ENCODE measurements at places on chromosomes 3 and 15.

DNA sequence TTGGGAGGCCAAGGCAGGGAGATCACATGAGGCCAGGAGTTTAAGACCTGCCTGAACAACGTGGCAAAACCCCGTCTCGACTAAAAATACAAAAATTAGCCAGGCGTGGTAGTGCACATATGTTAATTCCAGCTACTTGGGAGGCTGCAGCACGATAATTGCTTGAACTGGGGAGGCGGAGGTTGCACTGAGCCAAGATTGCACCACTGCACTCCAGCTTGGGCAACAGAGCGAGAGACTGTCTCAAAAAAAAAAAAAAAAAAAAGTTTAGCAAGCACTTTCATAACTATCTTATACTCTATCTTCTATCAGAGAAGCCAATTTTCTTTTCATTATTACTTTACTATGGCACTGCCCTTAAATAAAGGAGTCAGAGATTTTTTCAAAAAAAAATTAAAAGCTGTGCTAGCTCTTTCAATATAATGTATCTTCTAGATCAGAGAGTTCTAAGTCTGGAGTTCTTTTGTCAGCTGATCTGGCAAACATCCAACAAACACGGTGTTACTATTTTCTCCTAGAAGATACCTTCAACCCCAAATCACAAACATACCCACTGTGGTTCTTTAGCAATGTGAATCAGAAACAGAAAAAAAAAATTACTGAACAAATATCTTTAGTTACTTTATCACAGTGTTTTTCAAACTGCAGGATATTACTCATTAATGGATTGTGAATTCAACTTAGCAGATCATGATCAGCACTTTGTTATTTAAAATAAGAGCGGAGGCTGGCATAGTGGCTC is 3.0 kb downstream of the ZNF770 start:
- DNase-seq: no peak

DNA sequence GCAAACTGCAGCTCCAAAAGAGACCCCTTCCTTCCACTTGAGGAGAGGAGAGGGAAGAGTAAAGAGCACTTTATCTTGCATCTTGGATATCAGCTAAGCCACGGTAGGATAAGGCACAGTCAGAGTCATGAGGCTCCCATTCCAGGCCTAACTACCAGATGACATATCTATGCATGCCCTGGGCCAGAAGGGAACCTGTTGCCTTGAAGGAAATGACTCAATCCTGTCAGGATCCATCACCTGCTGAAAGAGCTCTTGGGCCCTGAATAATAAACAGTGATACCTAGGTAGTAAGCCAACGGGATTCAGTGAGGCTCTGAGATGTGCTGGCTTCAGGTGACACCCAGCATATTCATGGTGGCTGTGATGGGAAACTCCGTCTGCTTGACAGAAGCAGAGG is 118.5 kb upstream of the EPHA3 start:
- DNase-seq: no peak

- no peak for DNase-seq
Observed at GRCh38 chr3:108404368-108404767, 106.0 kb downstream of the MYH15 start.

- peak; percentile 86 for DNase-seq
Observed at GRCh38 chr3:141255846-141256261, 24.2 kb downstream of the PXYLP1 start.

GRCh38 chr3:69357196-69357595 is 28.7 kb downstream of the FRMD4B start:
- no peak for DNase-seq

- DNase-seq: no peak
Observed at GRCh38 chr3:138396752-138397410, 37.5 kb upstream of the ESYT3 start.

DNA sequence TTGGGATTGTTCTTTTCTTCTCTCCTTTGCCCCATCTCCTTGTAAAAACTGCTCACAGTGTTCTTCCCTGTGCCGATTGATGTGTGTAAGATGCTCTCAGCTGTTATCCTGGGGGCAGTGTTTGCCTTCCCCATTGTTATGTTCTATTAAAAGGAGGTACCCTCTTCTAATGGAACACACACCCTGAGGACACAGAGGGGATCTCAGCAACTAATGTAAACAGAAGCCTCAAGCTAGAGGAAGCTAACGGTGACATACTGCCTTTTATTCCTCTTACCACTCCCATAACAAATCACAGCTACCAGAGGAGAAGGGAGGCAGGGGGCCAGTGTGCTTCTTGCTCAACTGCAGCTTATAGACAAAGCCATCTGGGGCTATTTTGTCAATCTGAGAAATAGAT is 2.2 kb downstream of the TAGLN3 start:
- DNase-seq: no peak

GRCh38 chr3:41029356-41029755 is 169.9 kb upstream of the CTNNB1 start:
- no peak for DNase-seq

- no peak for DNase-seq
Observed at GRCh38 chr3:141557961-141558706, 71.3 kb downstream of the RASA2 start.

- DNase-seq: peak; percentile 79
Observed at GRCh38 chr3:133927540-133928066, 31.9 kb upstream of the RAB6B start.

All from tongue (tissue), 3 donors.